ENCODE measurements at places on chromosomes 11 and 22. TPM values are rescaled to one million over a fixed set of nuclear protein-coding genes. Genes with fewer than 3 reads are reported as not detected.
A peak's percentile ranks its signal among the peaks of the same experiment; 100 is the strongest.

DNA sequence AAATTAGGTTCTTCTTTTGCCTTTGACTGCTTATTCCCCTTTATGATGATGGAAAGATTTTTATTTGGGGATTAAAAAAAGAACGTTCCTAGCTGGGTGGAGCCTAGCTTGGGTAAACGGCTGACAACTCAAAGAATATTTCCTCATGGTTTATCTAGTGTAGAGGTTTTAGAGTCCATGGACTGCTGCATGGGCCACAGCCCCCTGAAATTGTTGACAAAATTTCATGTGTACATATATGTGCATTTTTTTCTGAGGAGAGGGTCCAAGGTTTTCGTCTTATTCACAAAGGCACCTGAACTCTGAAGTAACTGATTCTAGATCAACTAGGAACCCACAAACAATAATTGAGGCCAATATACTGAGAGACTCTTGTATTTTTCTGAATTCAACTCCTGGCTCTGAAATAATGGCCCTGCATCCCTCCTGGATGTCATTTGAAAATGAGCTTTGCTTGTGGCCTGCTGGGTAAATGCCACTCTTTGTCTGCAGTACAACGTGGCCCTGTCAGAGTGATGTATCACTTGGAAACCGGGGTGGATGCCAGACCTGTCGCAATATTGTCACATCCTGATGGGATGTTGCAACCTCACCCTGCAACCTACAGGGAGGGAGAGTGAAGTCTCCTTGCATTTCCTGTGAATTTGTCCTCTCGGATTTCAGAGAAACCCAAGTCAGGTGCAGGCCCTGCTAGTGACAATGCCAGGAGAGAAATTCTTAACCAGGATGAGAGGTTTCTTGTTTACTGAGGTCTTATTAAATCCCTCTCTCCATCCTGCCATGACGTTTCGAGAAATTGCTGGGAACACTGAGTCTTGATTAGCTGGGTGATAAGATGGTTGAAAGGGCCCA, 33.8 kb downstream of the EHF start:
- no peak for DNase-seq

GRCh38 chr11:8269636-8270035, 6.0 kb upstream of the LMO1 start:
- no peak for DNase-seq

- DNase-seq = no peak
Measured at GRCh38 chr11:106391771-106392420, 314.4 kb downstream of the AASDHPPT start.

GRCh38 chr11:12278766-12279671, 98.4 kb upstream of the PARVA start:
- DNase-seq = no peak

DNA sequence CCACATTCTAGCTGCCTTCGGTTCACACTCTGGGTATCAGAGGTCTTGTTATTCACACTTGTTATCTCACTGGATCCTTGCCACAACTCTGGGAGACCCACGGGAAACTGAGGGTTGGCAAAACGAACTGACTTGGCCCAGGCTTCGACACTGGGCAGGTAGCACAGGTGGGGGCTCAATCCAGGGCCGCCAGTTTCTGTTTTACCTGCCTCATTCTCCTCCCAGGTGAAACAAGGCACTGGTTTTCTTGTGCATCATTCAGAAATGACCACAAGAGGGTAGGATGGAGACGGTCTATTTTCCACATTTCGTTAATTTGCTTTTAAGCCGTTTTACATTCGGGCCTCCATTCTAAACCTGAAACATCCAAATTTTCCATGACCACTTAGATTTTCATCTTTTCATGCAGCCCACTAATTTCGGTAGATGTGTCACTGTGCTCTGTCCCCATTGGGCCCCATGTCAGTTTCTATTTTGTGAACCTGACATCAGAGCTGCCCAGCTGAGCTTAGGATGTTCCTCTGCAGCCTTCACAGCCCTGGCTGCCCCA, 108.1 kb downstream of the KIAA1671 start:
- peak; percentile 15 for DNase-seq

- DNase-seq = no peak
Measured at GRCh38 chr11:43819926-43820325, 60.7 kb upstream of the ALKBH3 start.

DNA sequence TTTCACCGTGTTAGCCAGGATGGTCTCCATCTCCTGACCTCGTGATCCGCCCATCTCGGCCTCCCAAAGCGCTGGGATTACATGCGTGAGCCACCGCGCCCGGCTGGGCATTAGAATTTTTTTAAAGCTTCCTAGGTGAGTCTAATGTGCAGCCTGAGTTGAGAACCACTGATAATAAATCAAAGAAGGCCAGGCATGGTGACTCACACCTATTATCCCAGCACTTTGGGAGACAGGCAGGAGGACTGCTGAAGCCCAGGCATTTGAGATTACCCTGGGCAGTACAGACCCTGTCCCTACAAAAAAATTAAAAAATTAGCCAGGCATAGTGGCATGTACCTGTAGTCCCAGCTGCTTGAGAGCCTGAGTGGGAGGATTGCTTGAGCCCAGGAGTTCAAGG, 13.7 kb downstream of the MEI1 start:
- DNase-seq = no peak

DNA sequence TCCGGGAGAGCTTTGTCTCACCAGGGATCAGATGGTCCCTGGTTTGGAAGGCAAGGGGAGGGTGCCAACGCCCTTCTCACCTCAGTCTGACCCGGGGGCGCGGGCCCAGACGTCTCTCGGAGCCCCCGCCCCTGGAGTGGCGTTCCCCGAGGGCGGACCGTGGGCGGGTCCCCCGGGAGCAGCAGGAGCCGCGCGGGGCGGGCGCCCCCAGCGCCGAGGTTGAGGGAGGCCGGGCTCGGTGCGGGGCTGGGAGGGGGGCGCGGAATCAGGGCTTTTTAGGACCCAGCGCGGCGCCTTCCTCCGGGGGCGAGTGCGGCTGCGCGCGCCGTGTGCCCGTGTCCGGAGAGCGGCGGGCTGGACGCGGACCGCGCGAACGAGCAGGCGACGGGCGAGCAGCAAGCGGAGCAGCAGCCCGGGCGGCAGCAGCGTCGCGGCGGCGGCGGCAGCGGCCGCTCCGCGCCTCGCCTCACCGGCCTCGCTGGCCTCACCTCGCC, at the start of gene KCNC1:
TSS of gene KCNC1 (plus strand) at position 364 of the 494 bp plus-strand sequence. CDS start 1,222 bp downstream, outside the sequence.
- peak; percentile 83 for DNase-seq

DNA sequence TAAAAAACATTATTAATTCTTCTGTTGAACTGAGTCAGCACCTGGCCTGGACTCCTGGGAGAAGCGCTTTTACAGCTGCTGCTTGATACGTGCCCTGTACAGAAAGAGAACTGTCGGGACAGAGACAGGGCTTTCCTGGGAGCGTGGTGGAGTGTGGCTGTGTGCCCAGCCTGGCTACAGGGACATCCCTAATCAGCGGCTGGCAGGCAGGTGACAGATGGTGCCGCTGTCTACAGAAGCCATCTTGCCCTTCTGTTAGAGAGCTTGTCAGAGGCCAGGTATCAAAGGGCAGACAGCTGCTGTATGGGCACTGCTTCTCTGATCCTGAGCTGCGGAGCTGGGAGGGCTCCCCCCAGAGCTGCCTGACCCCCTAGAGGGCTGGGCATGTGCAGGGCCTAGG, 361.8 kb downstream of the TENM4 start:
- peak; percentile 79 for DNase-seq

- no peak for DNase-seq
Measured at GRCh38 chr11:15976433-15977045, 379.8 kb downstream of the SOX6 start.

DNA sequence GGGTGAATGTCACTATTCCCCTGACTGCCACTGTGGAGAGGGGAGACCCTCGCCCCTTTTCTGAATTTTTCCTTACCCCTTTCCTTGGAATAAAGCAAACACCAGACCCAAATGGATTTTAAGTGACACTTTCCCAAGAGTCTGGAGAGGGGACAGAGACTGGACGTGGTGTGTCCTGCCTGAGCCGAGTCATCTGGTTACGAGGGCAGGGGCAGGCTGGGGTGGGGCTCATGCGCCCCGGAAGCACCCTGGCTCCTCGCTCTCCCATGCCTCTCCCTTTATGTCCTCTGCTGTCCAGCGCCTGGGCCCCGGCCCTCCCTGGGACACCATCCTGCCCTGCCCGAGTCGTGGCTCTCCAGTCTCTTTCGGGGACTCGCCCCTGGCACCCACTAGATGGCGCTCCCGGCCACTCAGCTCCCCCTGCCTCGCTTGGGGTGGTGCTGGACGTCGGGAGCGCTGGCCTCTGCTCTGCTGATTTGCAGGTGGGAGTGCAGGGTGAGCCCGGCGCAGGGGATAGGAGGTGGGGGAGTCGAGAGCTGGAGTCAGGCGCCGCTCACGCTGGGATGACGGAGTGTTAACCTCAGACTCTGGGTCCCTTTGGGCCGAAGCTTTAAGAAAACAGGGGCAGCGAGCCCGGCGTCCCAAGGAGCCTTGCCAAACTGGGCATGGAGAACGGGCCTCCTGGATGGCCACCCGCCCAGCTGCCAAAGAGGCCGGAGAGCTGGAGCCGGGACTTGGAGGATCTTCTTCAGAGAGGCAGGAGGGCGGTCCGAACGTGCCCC, 89.8 kb downstream of the RPS6KA4 start:
- peak; percentile 91 for DNase-seq

DNA sequence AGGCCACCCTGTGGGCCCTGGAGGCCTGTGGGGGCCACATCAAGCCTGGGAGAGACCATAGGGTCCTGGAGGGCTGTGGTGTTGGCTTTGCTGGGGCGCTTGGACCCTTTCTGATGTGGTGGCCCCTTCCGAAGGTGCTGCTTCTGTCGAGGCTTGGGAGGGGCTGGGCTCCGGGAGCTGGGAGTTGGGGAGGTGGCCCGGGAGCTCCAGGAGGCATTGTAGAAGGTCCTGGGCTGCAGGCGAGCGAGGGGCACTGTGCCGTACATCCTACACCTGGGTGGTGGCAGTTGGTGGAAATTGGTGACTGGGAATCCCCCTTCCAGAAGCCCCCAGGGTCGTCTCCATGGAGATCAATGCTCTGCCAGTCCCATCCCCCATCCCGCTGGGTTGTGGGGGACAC, 2.6 kb downstream of the PLA2G3 start:
- no peak for DNase-seq

DNA sequence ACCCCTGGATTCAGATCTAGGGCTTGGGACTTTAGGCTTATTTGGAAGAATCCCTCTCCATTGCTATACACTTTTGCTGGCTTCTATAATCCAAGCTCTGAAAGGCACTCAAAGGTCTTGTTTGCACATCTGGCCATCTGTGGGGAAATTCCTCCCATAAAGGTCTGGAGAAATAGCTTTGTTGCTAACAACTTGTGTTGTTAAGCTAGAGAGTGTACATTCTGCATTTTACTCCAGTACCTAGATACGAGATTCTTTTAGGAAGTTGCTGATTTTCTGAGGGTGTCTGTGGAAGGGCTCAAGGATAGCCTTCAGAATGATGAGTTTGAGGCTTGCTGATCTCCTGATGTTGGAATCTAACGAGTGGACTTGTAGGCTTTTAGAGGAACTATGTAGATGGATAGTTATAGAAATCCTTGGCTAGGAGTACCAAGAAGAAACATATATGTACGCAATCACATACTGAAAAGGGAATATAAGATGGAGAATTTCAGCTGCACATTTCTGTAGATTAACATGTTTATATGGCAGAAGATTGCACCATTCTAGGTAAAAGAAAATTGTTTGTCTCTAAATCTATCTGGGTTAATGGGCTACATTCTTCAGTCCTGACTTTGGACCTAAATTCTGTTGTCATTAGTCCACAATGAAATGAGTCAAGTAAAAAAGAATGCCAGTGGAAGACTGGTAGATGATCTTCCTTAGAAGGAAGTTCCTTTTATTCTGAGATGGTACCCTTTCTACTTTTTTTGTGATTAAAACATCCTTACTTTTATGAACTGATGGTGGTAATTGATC, 51.0 kb downstream of the UBASH3B start:
- no peak for DNase-seq

DNA sequence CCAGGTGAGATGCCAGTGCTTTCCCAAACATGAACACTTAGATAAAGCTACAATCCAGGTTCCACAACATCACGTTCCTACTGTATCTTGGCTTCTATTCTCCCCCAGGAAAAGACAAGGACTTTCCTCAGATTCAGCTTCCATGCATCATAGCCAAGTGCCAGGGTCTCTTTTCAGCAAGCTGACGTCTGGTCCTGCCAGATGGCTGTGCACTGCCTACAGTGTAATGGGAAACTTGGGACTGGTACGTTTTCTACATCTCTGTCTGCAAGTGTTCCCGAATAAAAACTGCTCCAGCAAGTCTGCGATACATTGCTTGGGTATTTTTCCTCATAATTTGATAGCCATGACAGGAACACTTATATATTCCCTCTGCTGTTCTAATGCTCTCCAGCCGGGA, 412.5 kb downstream of the FAM181B start:
- peak; percentile 8 for DNase-seq

- no peak for DNase-seq
Measured at GRCh38 chr11:70064726-70065317, 13.3 kb upstream of the ANO1 start.

DNA sequence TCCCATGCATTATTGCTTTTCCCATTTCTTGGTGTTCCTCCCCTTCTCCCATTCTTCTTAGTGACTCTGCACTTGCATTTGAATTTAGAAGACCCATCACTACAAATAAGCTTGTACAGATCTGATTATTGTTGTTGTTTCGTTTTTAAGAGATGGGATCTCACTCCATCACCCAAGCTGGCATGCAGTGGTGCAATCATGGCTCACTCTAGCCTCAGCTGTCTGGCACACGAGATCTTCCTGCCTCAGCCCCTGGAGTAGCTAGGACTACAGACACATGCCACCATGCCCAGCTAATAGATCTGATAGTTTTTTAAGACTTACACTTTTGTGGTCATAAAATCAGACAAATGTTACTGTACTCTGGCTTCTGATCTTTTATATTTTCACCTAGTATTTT, 252.1 kb downstream of the DDX10 start:
- DNase-seq = no peak

- no peak for DNase-seq
Measured at GRCh38 chr11:46901156-46901555, 17.2 kb downstream of the LRP4 start.

GRCh38 chr11:36229091-36229705, 60.0 kb downstream of the COMMD9 start:
- DNase-seq = no peak

PATE2 gene
- not detected for total RNA-seq

EXPH5 gene
- 6.5 TPM for total RNA-seq

SLC5A12 gene
- not detected for total RNA-seq

TRMU gene
- total RNA-seq = 55.4 TPM

All from G401 (cell line).